Right ventricle myocardium superior (tissue), 1 donor: ENCODE measurements at places on chromosomes 2 and 18. TPM values are rescaled to one million over a fixed set of nuclear protein-coding genes. Genes with fewer than 3 reads are reported as not detected.

The STPG4 gene
- not detected for total RNA-seq

The SYT4 gene
- total RNA-seq = not detected

The TMEM198 gene
- total RNA-seq = 2.6 TPM

The DSEL gene
- total RNA-seq = 1.7 TPM

The FKBP7 gene
- total RNA-seq = 6.5 TPM

The ALK gene
- total RNA-seq = 0.16 TPM

The DNAH7 gene
- 0.40 TPM for total RNA-seq

The CXCR1 gene
- 0.54 TPM for total RNA-seq

The PFN4 gene
- total RNA-seq = 0.46 TPM

The KLHL41 gene
- 139 TPM for total RNA-seq

The ATP6V1B1 gene
- 0.43 TPM for total RNA-seq

DNA sequence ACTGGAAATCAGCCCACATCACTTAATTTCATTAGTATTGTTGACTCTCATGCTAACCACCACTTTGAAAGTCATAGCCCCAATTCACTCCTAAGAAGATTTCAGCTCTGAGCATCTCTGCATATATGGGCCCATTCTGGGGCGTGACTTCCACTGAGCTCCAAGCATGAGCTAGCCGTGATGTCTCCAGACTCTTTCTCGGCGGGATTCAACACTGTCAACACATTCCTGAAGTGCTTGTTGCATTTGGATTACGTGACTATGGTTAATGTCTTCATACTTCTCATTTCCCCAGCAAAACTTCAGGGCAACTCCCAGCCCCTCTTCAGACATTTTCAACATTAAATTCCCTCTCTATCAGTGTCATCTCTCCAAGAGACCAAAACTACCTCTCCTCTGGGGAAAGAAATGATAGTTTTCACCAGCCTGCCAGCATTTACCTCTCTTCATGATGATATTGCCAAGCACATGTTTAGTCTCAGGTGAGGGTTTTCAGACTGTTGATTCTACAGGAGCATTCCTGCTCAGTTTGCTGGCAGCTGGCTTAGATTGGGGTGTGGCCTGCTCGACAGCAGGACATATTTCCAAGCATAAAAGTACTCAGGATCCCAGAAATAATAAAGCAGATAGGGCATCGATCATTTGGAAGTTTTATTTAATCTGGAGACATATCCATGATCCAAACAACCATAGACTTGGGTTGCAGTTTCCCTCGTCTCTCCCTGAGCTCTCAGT lies 81.7 kb downstream of the FEZ2 start:
- no peak for DNase-seq

GRCh38 chr2:195471163-195471562 lies 185.9 kb upstream of the SLC39A10 start:
- DNase-seq = no peak

DNA sequence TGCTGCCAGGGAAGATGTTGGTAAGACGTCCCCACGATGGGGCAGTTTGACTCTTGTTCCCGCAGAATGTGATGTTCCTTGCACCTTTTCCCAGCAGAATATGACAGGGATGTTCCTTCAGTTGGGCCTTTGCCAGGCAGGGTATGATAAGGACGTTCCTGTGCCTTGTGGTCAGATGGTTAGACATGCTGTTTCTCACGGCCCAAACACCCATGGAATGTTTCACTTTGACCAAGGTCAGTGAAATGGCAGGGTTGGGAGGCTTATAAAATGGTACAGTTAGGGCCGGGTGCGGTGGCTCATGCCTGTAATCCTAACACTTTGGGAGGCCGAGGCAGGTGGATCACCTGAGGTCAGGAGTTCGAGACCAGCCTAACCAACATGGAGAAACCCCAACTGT lies 40.3 kb upstream of the YPEL5 start:
- DNase-seq = no peak

- DNase-seq = peak; percentile 30
Measured at GRCh38 chr2:25323042-25323514, 18.6 kb downstream of the DNMT3A start.

- no peak for DNase-seq
Measured at GRCh38 chr2:54635554-54636152, 87.8 kb upstream of the EML6 start.

- no peak for DNase-seq
Measured at GRCh38 chr2:25939257-25939668, 43.0 kb downstream of the KIF3C start.

GRCh38 chr18:2994603-2995432 lies 18.1 kb downstream of the LPIN2 start:
- DNase-seq = no peak

GRCh38 chr18:58103339-58103985 lies 59.4 kb downstream of the NEDD4L start:
- DNase-seq = no peak

DNA sequence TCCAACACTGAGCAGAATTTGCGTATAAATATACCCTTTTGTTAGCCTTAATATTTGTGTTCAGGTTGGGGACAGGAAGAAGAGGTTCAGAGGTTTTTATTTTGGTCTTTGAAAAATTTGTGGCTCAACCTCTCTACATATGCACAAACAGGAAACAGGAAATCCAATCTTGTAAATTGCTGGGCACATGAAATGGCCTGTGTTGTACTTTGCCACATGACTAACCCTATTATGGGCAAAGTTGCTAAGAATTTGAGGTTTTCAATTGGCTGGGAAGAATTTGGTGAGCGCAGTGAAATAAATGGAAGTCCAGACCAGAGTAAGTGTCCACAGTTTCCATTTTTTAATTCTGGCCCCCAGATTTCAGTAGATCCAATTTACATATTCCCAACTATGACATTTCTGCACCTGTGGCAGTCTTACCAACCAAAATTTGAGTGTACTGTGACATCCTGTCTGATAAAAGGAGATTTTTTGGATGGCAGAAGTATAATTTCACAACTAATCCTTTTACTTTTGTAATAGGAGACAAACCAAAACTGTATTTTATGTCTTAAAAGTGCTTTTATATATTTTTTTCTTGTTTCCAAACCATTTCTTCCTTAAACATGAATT lies 63.6 kb downstream of the COX7A2L start:
- no peak for DNase-seq

- DNase-seq = no peak
Measured at GRCh38 chr2:64128943-64129391, 15.3 kb downstream of the PELI1 start.

DNA sequence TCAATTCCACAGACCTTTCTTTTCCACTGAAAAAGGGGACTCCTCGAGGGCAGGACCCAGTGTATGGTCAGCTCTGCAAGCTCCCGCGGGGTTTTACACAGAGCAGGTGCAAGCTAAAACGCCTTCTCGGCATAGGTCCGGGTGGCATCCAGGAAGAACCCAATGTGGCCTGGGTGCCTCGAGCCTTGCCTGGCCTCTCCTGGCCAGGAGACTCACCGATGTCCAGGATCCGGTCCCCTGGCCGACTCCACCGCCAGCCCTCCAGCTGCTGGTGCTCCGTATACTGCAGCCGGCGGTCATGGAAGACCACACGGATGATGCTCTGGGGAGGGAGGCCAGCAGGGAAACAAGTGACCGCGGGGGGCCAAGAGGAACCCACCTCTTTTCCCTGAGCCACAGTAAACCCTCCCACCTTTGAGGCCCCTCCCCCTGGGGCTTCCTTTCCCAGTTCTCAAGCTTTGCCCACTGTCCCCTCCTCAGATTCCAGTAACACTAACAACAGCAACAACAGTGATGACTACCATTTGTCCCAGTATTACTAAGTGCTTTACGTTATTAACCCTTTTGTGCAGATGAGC lies 36.1 kb downstream of the TFCP2L1 start:
- DNase-seq = no peak

DNA sequence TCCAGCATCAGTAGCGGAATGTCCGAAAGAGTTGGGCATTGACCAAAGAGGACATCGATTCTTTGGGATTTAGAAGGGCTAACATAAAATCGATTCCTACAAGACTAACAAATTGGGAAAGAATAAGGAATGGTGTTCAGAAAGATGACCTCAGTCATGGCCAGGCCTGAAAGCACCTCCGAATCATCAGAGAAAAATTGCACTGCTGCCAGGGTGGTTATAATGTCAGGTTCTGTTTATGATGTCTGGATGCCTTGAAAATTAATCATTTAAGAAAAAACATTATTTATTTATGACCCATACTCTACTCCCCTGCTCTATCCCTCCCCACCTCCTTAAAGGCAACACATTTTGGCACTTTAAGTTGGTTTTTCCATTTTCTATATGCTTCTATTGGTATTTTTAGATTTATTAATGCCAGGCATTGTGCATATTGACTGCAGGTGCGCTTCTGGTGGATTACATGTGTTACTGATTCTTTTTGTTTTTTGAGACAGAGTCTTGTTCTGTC lies 104.7 kb downstream of the MYCN start:
- DNase-seq = no peak

- no peak for DNase-seq
Measured at GRCh38 chr2:23241611-23242245, 143.3 kb upstream of the KLHL29 start.

- DNase-seq = no peak
Measured at GRCh38 chr2:216820709-216821108, 39.2 kb downstream of the TNP1 start.

GRCh38 chr18:78625847-78626246 lies 353.8 kb upstream of the SALL3 start:
- no peak for DNase-seq

- peak; percentile 89 for DNase-seq
Measured at GRCh38 chr18:23259701-23260681, 124.7 kb downstream of the CABLES1 start.

DNA sequence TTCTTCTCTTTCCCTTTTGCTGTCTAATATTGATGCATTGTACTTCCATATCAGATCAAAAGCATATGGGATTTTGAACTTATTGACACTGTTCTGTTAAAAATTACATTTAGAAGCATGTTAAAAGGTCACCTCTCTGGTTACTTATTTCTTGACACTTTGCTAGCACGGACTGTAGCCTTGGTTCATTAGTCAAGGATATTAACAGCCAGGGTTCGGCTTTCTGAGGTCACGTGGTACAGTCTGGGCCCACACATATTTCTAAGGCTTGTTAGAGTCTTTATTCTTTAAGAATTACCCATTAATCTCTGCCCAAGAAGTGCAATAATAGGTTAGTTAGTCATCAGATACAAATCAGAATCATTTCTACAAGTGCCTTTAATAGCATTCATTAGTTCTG lies 1035.8 kb upstream of the FANCL start:
- DNase-seq = no peak

- DNase-seq = peak; percentile 52
Measured at GRCh38 chr2:69151931-69152330, 139.0 kb downstream of the ANTXR1 start.

- DNase-seq = no peak
Measured at GRCh38 chr2:17160594-17160993, 357.6 kb downstream of the RAD51AP2 start.

DNA sequence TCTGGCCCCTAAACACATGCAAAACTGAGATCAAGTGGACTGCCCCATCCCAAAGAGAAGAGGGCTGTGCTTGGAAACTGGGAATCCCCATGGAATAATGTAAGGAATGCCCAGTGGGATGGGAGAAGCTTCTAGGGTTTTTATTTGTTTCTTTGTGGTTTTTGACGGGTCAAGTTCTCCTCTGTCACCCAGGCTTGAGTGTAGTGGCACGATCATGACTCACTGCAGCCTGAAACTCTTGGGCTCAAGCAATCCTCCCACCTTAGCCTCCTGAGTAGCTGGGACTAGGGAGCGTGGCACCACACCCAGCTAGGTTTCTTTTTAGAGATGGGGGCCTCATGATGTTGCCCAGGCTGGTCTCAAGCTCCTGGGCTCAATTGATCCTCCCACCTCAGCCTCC lies 101.7 kb upstream of the ZSWIM2 start:
- DNase-seq = no peak

GRCh38 chr2:58137856-58138255 lies 91.2 kb downstream of the VRK2 start:
- no peak for DNase-seq

DNA sequence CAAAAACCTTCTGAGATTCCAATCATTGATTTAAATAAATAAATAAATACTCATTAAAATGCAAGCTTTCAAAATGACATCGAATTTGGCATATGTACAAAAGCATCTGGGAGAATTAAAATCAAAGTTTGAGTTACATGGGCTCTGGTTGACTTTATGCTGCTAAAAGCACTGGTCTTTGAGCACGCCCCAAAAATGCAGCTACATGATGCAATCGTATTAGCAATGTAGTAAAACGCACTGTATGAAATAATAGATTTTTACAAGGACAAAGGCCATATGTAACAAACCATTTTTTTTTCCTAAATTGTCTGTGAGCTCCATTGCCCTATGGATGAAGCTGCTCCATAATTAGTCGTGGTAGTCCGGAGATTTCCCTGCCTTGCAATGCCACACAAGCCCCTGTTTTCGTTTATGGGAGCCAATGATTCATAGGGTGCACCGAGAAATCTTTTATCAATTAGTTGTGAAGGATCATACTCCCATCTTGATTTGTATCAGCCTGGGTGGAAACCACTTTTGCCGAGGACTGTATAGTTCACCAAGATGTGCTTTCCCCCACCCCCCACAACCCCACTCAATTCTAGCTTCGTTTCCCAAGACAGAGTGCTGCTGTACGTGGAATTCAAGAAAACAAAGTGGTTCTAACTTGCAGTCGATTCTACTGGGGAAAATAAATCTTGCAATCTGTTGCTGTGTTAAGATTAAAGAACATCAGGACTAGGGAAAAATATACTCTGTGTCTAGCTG lies 268.4 kb downstream of the IRS1 start:
- no peak for DNase-seq

DNA sequence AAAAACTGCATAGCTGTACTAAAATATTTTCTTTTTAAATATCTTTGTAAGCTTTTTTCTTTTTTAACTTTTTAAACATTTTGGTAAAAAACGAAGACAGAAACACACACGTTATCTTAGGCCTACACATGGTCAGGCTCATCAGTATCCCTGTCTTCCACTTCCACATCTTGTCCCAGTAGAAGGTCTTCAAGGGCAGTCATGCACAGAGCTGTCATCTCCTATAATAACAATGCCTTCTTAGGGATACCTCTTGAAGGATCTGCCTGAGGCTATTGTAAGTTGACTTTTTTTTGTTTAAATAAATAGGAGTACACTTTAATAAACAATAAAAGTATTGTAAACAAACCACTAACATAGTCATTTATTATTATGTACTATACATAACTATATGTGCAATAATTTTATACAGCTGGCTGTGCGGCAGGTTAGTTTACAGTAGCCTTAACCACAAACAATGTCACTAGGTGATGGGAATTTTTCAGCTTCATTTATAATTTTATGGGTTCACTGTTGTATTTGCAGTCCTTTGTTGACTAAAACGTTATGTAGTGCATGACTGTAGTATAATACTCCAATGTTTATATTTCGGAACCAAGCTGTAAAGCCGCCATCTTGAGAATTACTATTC lies 124.4 kb downstream of the MAP4K4 start:
- no peak for DNase-seq

- no peak for DNase-seq
Measured at GRCh38 chr18:49561289-49562193, at the start of gene LIPG. TSS of gene LIPG (plus strand) at chr18:49562057. CDS start at chr18:49562309, 252 bp downstream.
